Right cardiac atrium (tissue), 5 donors: ENCODE measurements at places on chromosomes 3 and 15.

GRCh38 chr3:152346740-152347139, 78.0 kb downstream of the MBNL1 start:
- no peak for DNase-seq

GRCh38 chr3:127847236-127847720, 25.0 kb upstream of the MGLL start:
- DNase-seq, result no peak

DNA sequence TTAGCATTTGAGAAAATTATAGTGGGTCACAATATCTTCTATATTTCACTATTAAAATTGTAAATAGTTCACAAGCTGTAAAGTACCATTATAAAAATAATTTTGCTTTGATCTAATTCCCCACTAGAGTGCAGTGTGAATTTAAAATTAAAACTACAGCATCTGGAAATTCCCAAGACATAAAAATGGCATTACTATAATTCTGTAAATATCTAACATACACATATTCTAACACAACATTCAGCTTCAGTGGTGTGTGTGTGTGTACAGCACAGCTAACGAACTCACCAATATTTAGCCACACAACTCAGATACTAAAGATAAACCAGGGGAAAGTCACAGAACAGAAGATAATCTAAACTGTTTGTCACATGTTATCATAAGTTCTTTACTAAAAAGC, 424.9 kb upstream of the ZNF385D start:
- no peak for DNase-seq

DNA sequence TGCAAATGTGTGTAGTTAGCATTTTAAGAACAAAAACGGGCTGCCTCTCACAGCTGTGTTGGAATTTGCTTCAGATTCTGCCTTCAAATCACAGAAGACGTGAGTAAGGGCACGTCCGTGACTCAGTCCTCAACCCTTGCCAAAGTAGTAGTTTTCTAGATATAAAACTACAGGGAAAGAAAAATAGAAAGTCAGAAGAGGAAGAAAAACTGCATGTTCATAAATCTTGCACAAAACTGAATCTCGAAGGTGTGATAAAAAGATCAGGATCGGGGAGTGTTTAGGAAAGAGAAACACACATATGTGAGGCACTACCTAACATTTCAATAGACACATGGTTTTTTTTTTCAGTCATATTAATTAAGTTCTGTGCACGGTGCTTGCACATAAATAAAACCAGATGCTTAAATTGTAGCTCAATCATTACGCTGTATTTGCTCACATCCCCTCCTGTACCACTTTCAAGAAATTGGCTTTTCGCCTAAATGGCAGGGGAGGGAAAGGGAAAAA, 71.7 kb downstream of the P3H2 start:
- DNase-seq, result no peak

GRCh38 chr3:64270866-64271260, 45.6 kb upstream of the PRICKLE2 start:
- no peak for DNase-seq

DNA sequence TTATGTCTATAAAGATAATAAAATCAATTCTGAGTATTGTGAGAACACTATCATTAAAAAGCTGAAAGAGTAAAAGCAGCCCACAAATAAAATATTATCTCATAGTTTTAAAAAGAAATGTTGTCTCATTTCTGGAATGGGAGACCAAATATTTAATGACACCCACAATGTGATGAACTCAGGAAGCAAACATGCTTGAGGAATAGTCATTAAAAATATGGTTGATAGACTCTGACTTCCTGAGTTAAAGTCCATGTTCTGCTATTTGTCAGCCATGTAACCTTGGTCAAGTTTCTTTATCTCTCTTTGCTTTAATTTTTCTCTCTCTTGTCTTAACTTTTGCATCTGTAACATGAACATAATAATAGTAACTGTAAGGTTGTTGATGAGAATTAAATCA, 35.5 kb upstream of the CHMP2B start:
- no peak for DNase-seq

DNA sequence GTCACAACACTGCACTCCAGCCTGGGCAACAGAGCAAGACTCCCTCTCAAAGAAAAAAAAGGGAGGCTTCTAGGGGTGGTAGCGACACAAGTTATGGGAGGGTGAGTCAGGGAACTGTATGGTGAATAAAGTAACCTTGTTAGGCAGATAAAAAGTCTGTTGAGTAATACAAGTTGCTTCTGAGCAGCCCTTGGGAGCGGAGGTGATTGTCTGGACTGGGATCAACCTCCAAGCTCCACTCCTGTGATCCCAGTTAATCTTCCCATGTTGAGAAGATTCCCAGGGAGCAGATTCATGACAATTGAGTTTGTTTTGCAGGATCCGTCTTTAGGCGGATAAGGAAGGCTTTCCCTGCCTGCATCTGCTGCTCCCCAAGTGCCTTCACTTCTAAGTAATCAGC, 335.9 kb downstream of the THSD4 start:
- no peak for DNase-seq

DNA sequence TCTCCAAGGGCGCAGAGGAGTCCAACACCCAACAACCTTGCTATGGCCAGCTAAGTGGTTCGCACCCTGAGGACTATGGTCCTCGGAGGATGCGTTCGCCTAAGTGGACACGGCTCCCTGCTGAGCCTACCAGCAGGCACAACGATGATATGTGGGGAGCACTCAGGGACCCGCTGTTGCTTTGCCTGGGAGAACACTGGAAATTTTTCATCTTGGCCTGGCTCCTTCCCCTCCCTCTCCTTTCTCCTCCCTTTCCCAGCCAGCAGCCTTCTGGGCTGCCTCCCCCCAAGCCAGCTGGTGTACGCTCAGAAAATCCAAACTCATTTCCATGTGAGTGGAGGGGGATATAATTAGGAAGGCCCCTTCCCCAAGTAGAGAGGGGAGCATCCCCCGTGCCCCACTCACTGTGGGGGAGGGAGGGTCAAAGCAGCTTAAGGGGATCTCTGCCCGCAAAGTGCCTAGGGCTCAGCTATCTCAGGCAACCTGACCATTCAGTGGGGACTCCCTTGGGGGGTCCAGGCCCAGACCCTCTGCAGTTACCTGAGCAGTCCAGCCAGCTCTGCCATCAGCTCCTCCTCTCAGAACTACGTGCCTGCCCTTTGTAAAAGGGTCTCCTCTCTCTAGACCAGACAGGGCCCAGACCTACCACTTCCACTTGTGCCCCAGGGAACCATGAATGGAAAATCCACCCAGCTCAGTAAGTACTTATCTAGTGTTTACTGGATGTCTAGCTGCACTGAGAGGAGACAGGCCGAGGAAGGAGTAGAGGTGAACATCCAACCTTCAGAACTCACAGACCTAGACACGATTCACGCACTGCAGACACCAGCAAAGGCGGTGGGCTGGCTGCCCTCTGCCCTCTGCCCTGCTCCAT, 742 bp upstream of the SEMA7A start:
- peak; percentile 11 for DNase-seq

- DNase-seq, result peak; percentile 59
These were observed 1.7 kb upstream of the SLC2A2 start for GRCh38 chr3:171028025-171028778.

- no peak for DNase-seq
These were observed 77.4 kb downstream of the SLTM start for GRCh38 chr15:58856086-58856485.
